ENCODE measurements at places on chromosomes 6 and 20.

DNA sequence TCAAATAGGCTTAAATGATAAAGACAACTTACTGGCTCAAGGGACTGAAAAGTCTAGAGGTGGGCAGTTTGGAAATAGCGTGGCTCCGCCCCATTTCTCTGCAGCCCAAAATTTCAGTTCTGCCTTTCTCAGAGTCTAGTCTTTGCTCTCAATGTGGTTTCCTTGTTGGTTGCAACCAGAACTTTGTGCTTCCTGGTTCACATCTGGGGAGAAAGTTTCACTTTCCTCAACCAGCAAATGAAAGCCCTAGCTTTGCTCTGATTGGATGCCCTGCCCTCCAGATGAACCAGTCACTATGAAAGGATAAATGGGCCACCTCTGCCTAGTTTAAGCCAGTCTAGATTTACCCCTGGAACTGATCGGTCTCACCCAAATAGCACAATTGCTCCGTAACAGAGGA lies 14.9 kb downstream of the SYCP2L start:
- no peak for DNase-seq

- DNase-seq = no peak
Measured at GRCh38 chr20:31990641-31991338, 19.4 kb upstream of the CCM2L start.

GRCh38 chr6:88840796-88841539 lies 122.5 kb downstream of the RNGTT start:
- DNase-seq = peak; percentile 33

DNA sequence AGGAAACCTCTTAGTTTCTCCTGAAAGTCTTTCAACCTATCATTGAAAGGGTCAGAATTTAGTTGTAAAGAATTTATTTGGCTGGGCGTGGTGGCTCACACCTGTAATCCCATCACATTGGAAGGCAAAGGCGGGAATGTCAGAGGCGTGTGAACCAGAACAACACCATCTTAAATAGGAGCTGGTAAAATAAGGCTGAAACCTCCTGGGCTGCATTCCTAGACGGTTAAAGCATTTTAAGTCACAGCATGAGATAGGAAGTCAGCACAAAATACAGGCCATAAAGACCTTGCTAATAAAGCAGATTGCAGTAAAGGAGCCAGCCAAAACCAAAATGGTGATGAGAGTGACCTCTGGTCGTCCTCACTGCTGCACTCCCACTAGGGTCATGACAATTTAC lies 29.6 kb downstream of the OR2B2 start:
- DNase-seq = no peak

DNA sequence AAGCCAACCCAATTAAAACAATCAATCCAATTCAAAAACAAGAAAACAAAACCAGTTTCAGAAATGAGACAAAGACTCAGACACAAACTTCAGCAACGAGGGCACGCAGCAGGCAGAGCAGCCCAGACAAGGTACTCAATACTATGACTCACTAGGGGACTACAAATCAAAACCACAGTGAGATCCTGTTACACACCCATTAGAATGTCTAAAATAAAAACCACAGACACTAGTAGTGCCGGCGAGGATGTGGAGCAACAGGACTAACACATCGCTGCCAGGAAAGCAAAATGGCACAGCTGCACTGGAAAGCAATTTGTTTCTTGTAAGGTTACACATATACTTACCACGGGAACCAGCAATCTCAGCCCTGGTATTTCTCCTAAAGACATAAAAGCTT lies 28.4 kb upstream of the MAS1L start:
- peak; percentile 46 for DNase-seq

GRCh38 chr20:58894652-58895447 lies 42.3 kb downstream of the GNAS start:
- no peak for DNase-seq

GRCh38 chr6:26195924-26196845 lies 109.0 kb downstream of the HFE start:
- no peak for DNase-seq

GRCh38 chr6:15462717-15463525 lies 199.9 kb downstream of the DTNBP1 start:
- DNase-seq = peak; percentile 71

GRCh38 chr6:67663105-67663895 lies 971.8 kb upstream of the ADGRB3 start:
- DNase-seq = no peak

DNA sequence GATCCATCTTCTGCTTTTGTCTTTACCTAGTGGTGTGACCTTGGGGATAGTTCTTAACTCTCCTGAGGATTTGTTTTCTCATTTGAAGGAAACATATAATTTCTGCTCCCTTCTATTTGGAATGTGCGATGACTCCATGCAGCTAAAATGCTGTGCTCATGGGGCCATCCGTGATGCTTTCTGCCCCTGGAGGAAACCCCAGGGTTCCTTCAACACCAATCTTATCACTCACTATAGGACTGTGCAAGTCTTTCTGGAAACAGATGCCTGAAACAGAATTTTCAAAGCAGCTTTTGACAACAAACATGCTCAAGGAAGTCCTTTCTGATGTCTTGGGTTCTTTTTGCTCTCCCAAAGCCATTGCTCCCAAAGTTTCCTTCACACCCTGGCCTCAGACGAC lies 128.8 kb upstream of the GGTLC1 start:
- no peak for DNase-seq

DNA sequence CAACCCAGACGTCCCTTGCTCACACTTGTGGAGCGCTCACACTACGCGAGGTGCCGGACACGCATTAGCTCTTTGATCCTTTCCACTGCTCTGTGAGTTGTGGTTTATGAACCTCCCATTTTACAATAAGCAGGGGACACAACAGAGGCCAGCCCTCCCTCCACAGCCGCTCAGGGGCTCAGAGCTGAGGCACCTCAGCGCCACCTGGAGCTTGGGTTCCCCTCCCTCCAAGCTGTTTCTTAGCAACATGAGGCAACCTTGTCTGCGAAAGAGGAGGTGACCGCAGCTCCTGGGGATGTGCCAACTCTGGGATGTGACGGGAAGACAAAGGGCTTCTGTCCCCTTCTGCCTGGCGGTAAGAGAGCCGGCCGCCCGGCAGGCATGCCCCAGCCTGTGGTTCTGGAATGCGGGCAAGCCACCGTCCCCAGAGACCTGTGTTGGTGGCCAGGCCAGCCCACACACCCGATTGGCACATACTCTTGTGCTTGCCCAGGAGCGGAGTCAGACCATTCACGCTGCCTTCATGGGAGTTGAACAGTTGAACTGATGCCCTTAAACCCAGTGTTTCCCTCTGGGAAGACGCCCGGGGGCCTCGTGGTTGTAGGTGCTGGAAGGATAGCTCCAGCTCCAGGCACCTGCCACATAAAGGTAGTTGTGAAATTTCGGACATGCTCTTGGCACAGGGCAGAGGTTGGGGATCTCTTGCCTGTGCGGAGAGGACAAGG lies 44.5 kb downstream of the RBM38 start:
- peak; percentile 46 for DNase-seq

GRCh38 chr6:159254186-159254585 lies 85.0 kb downstream of the FNDC1 start:
- DNase-seq = peak; percentile 88

GRCh38 chr20:57930351-57930750 lies 220.5 kb upstream of the PMEPA1 start:
- no peak for DNase-seq

DNA sequence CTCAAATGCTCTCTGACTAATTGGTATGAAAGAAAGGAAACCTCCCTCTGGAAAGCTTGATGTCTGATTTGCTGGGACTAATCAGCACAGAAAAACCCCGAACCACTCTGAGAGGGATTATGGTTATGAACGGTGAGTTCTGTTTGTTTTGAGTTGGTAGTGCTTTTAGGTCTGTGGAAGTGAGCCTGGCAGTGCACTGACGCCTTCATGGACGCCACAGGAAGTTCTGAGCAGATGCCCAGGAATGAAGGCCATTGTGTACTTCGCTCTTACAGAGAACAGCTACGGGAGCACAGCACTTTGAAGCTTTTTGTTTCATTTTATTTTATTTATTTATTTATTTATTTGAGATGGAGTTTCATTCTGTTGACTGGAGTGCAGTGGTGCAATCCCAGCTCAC lies 754.1 kb downstream of the QKI start:
- DNase-seq = no peak

DNA sequence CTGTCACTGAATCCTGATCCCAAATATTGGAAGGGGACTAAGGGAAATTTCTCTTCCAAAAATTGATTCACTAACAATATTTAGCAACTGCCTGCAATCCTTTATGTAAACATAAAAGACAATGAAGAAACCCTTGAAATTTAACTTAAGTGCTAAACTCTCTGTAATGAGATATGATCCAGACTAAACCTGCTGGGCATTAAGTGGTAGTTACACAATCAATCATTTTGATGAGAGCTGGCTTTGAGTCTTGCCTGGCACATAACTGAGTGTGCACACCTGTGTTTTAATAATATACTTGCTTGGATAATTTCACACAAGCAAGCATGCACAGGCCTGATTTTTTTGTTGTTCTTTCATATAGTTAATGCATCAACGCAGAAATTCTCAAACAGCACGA lies 9.8 kb upstream of the ZFP64 start:
- no peak for DNase-seq

DNA sequence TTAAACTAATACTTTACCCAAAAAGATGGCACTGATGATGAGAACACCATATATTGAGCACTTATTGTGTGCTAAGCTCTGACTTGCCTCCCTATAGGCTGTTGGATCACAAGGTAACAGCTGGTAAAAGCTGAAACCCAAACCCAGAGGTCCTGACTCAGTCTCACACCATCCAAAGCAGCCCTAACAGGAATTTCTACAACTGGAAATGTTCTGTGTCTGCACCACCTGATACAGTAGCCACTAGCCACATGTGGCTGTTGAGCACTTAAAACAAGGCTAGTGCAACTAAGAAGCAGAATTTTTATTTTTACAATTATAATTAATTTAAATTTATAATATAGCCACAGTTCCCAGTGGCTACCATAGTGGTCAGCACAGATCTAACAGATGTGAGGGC lies 15.6 kb upstream of the MATN4 start:
- no peak for DNase-seq

DNA sequence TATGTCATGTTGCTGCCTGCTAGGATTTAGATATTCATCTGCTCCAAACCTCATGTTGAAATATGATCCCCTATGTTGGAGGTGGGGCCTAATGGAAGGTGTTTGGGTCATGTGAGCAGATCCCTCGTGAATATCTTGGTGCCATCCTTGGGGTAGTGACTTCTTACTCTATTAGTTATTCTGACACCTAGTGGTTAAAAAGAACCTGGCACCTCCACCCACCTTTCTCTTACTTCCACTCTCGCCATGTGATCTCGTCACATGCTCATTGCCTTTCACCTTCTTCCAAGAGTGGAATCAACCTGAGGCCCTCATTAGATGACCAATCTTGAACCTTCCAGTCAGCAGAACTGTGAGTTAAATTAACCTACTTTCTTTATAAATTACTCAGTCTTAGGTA lies 549.4 kb upstream of the SYNCRIP start:
- DNase-seq = peak; percentile 2

DNA sequence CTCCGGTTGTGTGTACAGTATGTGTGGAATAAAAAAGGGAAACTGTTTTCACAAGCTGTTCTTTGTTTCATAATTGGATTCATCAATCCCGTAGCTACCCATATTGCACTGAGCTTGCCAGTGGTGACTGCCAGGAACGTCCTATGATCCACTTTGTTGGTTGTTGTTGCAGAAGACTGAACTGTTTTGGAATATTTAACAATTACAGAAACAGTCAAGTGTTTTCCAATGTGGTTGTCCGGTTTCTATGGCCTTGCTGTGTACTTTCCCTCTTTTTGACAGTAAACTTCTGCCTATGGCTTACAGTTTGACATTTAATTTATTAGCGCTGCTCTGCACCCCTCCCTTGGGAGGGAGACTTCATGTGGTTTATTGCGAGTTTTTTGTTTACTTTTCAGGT lies 141.2 kb downstream of the DTNBP1 start:
- no peak for DNase-seq

- no peak for DNase-seq
Measured at GRCh38 chr6:93177438-93177837, 241.9 kb downstream of the EPHA7 start.

GRCh38 chr6:117441824-117442264 lies 16.1 kb upstream of the ROS1 start:
- DNase-seq = peak; percentile 87

All from AG10803 (cell line).